NCI-H1436 (cell line): ENCODE measurements at places on chromosomes 3 and 15.
A peak's percentile ranks its signal among the peaks of the same experiment; 100 is the strongest.

GRCh38 chr3:14329842-14330241 lies 72.6 kb upstream of the SLC6A6 start:
- DNase-seq = no peak

DNA sequence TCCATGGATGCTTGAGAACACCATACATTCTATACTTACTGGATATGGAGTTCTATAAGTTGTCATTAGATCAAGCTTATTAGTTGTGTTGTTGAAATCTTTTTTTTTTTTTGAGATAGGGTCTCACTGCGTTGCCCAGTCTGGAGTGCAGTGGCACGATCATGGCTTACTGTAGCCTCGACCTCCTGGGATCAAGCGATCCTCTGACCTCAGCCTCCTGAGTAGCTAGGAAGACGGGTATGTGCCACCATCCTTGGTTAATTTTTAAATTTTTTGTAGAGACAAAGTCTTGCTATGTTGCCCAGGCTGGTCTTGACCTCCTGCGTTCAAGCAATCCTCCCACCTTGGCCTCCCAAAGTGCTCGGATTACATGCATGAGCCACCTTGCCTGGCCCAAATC lies 12.5 kb upstream of the NCBP2 start:
- no peak for DNase-seq

- no peak for DNase-seq
These were observed 854.1 kb downstream of the NAALADL2 start for GRCh38 chr3:175713268-175713667.

GRCh38 chr3:58485801-58486435 lies 6.0 kb upstream of the KCTD6 start:
- DNase-seq = no peak

DNA sequence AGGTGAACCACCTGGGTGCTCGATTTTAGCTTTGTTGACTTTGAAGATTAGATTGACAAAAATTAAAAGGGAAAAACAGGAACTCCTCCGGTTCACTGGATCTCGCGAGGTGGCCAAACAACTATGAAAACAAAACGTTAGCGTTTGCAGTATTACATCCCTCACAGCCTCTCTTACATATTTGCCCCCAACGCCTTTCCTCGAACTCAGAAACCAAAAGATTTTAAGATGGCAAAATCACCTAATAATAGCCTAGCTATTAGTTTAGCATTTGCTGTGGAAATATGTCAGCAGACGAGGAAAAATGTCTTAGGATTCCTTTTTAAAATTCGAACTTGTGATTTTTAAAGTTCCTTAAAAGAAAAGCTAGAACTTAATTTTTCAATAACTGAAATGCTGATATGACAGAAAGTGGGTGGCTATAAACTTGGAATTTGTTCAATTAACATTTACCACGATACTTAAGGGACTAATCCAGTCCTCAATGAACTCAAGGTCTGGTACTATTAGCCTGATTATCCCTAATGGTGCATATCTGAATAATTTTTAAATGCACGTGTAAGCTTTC lies 491 bp upstream of the SENP7 start:
- peak; percentile 67 for DNase-seq

DNA sequence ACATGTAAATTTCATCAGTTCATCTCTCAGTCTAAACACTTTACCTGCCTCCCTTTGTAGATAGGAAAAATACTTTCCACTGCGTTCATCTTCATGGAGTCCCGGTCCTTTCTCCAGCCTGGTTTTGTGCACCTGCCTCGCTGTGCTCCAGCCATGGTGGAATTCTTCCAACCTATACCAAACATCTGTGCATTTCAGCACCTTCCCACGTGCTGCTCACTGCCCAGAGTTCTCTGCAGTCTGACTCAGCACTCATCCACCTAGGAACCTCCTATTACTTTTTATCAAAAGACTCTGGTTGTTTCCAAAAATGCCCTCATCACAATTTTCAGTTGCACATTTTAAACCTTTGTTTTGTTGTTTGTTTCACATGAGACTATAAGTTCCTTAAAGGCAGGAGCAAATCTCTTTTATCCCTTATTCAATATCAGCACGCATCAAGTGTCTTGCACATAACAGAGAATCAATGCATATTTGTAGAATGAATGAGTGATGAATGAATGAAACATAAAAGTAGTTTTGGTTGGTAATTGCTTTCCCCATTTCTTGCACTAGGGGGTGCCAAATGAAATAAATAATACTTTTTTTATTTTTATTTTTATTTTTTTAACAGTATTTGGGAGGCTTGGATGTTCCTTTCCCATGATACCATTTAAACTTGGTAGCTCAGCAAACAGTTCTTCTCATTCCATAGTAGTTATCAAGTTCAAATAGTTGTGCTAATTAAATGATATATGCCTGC lies 30.2 kb upstream of the ADAMTS9 start:
- DNase-seq = no peak

DNA sequence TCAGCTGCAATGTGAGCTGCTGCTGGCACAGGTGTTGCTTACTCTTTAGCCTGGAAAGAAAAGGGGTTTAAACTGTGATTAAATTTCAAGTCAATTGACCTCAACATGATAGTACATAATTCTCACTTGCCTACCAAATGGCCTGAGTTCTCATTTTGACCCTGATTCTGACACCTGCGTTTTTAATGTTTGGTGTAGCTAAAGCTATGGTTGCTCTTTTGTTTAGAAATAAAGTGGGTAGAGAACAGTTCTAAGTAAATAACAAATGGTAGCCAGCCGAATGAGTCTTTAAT lies 100.8 kb upstream of the SOX2 start:
- DNase-seq = no peak

GRCh38 chr3:182246870-182247269 lies 535.1 kb downstream of the SOX2 start:
- DNase-seq = no peak
